ENCODE measurements at places on chromosomes 6 and 20.

GRCh38 chr6:53794137-53794719, 577 bp upstream of the LRRC1 start:
- peak; percentile 81 for DNase-seq

DNA sequence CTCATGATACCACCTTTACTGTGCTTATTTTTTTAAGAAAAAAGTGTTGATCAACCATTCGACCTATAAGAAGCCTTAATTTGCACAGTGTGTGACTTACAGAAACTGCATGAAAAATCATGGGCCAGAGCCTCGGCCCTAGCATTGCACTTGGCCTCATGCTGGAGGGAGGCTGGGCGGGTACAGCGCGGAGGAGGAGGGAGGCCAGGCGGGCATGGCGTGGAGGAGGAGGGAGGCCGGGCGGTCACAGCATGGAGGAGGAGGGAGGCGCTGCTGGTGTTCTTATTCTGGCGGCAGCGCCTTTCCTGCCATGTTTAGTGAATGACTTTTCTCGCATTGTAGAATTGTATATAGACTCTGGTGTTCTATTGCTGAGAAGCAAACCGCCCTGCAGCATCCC, 15.6 kb upstream of the SLC22A1 start:
- DNase-seq: no peak

DNA sequence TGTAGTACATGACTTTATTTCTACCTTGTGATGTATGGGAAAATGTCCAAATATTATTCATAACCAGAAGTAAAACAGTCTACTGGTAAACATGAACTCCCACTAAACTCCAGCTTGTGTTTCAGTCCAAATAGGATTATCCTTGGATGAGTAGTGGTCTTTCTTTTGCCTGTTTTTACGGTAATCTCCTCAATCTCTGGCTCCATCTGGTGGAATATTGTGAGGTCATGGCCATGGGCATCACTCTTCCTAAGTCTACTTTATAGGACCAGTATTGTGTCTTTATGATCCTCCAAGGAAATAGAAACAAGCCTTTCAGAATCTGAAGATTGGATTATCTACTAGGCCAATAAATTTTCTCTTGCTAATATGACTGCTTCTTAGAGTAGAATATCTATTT, 505.0 kb downstream of the BMP2 start:
- no peak for DNase-seq

DNA sequence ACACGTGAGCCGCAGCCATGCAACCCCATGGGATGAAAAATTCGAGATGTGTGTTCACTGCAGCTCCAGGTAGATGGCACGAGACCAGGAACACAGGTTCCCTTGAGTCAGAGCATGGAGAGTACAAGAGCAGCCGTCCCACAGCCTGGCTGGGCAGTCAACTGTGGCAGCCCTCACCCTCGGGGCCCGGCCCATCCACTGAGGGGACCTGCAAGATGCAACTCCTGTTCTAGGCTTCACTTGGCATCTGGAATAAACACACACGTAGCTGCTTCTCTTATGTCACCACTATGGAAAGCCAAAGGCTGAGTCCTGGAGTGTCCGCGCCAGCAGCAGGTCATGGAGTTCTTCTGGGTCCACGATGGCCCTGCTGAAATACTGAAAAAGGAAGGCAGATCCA, 77.0 kb downstream of the WDR27 start:
- DNase-seq: no peak

DNA sequence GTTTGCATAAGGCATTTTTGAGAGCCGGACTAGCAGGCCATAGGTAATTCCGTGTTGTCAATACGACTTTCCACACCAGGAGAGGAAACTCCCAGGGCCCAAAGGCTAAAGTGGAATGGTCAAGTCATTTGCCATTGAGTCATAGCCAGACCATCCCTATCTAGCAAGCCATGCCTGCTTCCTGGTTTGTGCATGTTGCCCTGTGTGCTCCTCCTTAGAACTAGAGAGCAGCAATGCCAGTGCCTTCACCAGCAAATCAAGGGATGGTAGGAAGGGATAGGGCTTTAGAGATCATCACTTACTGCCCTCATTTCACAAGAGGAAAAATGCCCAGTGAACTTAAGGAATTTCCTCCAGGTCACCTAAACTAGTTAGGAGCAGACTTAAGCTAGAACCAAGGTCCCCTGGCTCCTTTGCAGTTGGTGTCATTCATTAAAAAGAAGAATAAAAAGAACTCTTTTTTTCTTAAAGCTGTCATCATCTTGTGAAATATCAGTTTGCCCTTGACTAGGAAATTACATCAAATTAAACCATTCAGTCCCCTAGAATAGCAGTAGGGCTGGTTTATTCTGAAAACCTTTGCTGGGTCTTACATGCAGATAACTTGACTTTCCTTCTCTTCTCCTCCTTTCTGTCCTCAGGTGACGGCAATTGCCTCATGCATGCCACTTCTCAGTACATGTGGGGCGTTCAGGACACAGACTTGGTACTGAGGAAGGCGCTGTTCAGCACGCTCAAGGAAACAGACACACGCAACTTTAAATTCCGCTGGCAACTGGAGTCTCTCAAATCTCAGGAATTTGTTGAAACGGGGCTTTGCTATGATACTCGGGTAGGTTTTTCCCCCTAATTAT, 7.4 kb downstream of the TNFAIP3 start:
- DNase-seq: no peak

DNA sequence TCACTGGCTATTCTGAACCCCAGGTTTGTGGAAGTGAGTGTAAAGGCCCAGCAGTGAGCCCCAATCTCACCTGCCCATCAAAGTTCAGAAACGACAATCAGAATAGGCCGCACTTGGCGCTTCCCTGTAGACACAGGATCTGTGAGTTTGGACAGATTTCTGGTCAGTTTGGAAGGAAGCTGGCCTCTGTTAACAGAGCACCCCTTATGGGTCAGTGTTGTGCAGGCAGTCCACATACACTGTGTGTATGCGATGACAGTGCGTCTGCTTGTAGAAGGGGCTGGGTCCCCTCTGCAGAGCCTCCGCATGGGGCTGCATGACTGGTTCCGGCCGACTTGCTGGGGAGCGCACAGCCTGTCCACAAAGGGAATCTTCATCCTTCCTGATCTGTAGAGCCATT, 3.4 kb upstream of the MPC1 start:
- DNase-seq: no peak

DNA sequence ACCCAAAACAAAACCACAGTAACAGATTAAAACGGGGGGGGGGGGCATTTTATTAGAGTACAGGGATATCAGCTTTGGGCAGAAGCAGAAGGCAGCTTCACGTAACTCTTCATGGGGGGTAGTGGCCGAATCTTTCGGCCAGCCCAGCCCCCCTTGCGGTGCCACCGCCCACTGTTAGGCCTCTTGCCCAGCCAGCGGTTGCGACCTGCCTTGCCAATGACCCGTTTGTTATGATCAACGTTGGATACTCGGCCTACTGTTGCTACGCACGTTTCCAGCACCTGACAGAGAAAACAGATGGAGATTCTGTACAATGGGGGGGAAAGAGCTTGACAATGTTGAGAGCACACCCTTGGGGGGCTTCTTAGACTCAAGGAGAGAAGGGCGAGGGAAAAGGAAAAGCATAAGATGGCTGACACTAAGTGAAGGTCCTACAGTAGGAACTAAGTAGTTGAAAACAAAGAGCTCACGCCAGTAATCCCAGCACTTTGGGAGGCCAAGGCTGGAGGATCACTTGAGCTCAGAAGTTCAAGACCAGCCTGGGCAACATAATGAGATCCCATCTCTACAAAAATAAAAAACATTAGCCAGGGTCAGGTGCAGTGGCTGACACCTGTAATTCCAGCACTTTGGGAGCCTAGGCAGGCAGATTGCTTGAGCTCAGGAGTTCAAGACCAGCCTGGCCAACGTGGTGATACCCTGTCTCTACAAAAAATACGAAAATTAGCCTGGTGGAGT, 724 bp upstream of the CUL7 start:
- no peak for DNase-seq

DNA sequence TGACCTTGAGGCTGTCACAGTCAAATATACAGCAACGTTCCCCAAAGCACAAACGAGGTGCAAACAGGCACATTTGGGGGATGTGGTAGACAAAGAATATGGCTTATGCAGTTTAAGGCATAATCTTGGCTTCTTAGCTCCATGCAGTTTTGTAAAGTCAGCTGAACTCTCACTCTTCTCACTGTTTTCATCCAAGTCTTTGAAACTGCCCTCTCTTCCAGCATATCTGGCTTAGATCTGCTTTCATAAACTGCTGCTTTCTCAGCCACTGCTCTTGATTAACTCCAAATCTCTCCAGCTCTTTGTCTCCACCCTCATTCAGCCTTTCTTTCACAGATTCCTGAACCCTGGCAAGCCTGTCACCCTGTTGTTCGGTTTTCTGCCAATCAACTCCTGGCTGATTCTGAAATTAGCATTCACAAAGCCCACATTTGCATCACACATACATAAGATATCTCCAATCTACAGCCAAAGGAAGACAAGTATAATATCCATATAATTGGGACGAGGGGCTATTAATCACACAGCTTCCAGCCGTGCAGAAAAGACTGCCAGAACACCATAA, 301.1 kb upstream of the RNF217 start:
- no peak for DNase-seq

DNA sequence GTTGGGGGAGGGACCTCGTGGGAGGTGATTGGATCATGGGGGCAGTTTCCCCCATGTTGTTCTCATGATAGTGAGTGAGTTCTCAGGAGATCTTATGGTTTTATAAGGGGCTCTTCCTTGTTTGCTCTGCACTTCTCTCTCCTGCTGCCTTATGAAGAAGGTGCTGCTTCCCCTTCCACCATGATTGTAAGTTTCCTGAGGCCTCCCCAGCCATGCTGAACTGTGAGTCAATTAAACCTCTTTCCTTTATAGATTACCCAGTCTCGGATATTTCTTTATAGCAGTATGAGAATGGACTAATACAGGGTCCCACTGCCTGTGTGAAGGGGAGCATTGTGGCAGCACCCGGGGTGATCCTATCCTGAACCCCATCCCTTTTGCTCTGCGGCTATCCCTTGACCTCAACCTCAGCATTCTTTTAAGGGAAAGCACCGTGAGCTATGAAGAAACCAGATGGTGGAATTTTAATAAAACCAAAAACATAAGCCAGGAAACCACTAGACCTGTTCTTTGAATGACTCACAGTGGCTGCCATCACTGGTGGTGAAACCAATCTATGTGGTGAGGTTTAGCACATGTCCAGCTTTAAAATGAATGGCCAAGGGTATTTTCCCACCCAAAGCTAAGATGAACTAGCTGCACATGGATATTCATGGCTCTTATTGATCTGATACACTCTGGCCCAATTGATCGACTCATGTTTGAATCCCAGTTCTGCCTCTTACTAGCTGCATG, 62.2 kb downstream of the ZDHHC14 start:
- no peak for DNase-seq

- peak; percentile 12 for DNase-seq
These were observed 91.0 kb downstream of the TCP11 start for GRCh38 chr6:35049900-35050756.

DNA sequence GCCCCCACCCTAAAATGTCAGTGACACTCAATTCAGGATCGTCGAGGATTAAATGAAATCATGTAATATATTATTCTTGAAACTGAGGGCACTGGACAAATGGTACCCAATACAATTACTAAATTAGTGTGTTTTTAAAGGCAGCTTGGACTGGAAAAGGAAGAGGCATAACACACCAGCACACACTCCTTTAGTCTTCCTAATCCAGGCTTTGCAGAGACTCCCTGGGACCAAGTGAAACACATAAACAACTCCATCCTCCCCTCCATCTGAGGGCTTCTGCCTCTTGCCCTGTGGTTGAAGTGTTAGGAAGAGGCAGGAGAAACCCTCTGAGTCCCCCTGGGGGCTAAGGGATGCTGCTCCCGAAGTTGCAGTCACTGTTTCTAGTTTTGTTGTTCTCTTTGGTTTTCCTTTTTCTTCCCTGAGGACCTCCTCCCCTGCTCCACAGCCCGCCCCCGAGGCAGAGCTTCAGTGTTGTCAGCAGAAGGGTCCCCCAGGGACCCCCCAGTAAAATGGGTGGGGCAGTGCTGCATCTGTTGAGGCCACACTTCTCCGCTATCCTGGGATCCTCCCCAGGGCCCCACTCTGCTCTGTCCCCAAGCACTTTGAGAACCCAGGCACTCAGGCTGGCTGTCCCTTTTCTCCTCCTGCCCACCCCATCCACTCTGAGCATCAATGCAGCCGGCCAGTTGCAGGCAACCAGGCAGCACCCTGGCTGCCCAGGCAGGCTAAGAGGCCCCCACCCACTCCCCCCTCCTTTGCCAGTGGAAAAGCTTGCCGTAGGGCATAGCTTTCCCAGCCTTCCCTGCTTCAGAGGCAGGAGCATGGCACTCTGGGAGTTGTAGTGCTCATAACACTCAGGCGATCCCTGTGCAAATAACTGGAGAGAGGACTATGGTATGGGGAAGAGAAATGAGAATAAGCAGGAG, 5.9 kb downstream of the TMEM63B start:
- no peak for DNase-seq

GRCh38 chr6:20931093-20931492, 396.8 kb downstream of the CDKAL1 start:
- DNase-seq: no peak

DNA sequence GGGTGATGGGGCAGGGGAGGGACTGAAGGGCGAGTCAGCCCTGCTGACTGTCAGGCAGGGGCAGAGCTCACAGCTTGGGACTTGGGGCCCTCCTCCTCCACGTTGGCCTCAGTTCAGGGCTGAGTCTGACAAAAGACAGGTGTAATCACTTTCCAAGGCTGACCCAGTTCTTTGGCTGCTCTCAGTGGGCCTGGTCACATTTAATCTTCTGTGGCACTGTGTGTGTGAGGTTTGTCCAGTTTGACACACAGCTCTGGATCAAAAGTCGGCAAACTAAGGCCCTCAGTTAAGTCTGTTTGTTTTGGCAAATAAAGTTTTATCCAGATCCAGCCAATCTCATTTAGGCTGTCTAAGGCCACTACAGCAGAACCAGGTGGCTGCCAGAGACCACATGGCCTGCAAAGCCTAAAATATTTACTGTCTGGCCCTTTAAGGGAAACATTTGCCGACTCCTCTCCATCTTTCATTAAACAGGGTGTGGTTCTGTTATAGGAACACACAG, 5.1 kb upstream of the MAP1LC3A start:
- no peak for DNase-seq

DNA sequence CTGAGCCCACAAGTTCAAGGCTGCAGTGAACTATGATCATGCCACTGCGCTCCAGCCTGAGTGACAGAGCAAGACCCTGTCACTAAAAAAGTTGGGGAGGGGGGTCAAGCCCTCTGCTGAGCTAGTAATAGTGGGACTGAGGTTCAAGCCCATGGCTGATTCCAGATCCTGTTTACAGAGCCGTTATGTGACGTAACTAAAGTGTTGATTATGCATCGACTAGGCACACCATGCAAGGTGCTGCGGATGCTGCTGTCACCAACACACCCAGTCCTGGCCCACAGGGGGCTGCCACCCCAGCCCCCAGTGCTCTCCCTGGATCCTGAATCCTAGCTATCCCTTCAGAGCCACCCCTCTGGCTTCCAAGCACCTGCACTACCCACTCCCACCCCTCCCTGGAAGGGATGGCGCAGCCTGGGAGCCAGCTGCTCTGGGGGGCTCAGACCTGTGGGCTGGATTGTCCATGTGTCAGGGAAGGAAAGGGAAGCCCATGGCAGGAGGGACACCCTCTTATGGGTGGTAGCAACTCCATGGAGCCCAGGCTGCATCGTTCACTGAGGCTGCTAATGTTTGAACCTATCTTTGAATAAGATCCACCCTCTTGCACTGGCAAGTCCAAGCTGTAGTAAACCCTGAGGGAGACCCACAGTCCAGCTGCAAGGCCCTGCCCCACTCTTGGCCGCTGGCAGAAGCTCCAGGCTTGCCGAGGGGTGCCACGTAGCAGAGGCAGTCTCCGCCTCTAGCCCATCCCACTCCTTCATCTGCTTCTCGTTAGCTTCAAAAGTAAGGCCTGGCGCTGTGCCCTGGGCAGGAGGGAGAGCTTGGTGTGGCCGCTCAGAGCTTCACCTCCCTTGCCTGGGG, 95.0 kb downstream of the SNX5 start:
- no peak for DNase-seq

GRCh38 chr20:47050996-47051395, 156.4 kb downstream of the EYA2 start:
- DNase-seq: no peak

All from activated effector memory CD4-positive, alpha-beta T cell treated with anti-CD3 and anti-CD28 coated beads, Interleukin-2, amount 50 U/mL, for 16 hours (primary cell).